Naive thymus-derived CD8-positive, alpha-beta T cell (primary cell): ENCODE measurements at places on chromosomes 11 and 22. TPM values are rescaled to one million over a fixed set of nuclear protein-coding genes. Genes with fewer than 3 reads are reported as not detected.

The DDX25 gene
- total RNA-seq: 0.52 TPM

The ADM2 gene
- total RNA-seq: 8.2 TPM

The POTEH gene
- not detected for total RNA-seq

The RTN4RL2 gene
- not detected for total RNA-seq

The ANKRD13D gene
- total RNA-seq: 189 TPM

The MPPED2 gene
- 4.9 TPM for total RNA-seq

The MORC2 gene
- 49.7 TPM for total RNA-seq

The CCDC82 gene
- 36.0 TPM for total RNA-seq

GRCh38 chr11:61187505-61188130, 15.7 kb upstream of the PGA3 start:
- H3K27me3 ChIP-seq: no peaks in the 10 kb centered on the region
- H3K4me3 ChIP-seq: no peak overlapping the region
- peak; percentile 88 for DNase-seq
- no peak overlapping the region for H3K27ac ChIP-seq
- H3K4me1 ChIP-seq: peaks cover 3% of the 10 kb centered on the region
- no peaks in the 10 kb centered on the region for H3K36me3 ChIP-seq

GRCh38 chr11:64865286-64866172, 12.9 kb downstream of the EHD1 start:
- H3K36me3 ChIP-seq: peaks cover 27% of the 10 kb centered on the region
- peak overlapping the region; percentile 83 for H3K4me3 ChIP-seq
- no peak for DNase-seq
- H3K4me1 ChIP-seq: peaks cover 97% of the 10 kb centered on the region

DNA sequence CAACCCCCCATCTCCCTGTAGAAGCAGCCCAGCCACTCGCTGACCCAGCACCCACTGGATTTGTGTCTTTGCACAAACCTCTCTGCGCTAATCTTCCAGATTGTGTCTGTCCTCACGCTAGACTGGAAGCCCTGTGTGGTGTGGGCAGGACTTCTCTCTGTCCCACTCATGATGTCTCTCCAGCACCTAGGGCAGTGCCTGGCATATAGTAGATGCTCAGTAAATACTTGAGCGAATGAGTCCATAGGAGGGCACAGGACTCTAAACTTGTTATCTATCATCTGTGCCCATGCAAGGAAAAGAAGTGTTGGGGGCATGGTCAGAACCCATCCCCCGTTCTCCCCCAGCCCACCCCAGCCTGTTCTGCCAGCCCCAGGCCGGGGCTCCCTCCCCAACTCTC, 22.9 kb downstream of the RPL3 start:
- peak overlapping the region; percentile 60 for H3K27ac ChIP-seq
- H3K4me3 ChIP-seq: no peak overlapping the region
- no peak for DNase-seq
- H3K27me3 ChIP-seq: peaks cover 21% of the 10 kb centered on the region
- H3K4me1 ChIP-seq: peaks cover 9% of the 10 kb centered on the region

DNA sequence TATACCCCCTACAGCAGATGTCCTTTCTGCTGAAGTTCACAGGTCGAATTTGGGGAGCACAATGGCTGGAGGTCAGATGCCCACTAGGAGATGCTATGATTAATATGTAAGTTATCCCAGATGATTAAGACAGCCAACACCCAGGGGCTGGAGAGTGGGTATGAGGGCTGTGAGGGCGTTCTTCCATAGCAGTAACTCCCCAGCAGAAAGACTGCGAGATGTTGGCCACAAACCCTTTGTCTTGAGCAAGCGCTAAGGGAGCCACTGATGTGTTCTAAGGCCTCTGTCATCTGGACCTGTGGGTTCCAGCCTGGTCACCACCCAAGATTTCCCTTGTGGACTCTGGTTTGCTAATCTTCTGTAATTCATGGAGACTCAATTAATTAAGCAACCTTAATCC, 77.6 kb downstream of the BMAL1 start:
- no peak for DNase-seq
- peaks cover 13% of the 10 kb centered on the region for H3K4me1 ChIP-seq
- no peaks in the 10 kb centered on the region for H3K27me3 ChIP-seq
- H3K4me3 ChIP-seq: no peak overlapping the region
- H3K36me3 ChIP-seq: peaks cover 18% of the 10 kb centered on the region
- H3K27ac ChIP-seq: no peak overlapping the region

- peaks cover 9% of the 10 kb centered on the region for H3K36me3 ChIP-seq
- no peak overlapping the region for H3K27ac ChIP-seq
- H3K27me3 ChIP-seq: no peaks in the 10 kb centered on the region
- H3K4me3 ChIP-seq: no peak overlapping the region
These were observed 122.5 kb downstream of the OPCML start for GRCh38 chr11:133409799-133410198.

DNA sequence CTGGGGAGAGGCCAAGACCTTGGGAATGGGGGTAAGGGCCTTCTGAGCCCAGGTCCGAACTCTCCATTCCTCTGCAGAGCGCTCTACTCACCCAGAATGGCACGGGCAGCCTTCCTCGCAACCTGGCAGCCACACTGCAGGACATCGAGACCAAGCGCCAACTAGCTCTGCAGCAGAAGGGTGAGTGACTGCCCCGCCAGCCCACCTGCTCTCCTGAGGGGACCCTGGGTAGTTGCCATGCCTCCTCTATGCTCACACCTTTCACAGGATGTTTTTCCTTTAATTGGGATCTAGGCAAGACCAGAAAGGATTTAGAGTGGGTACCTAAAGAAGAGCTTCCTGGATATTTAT, 35.5 kb downstream of the TREH start:
- no peak overlapping the region for H3K27ac ChIP-seq
- no peak overlapping the region for H3K4me3 ChIP-seq
- H3K36me3 ChIP-seq: no peaks in the 10 kb centered on the region
- no peaks in the 10 kb centered on the region for H3K27me3 ChIP-seq
- peaks cover 4% of the 10 kb centered on the region for H3K4me1 ChIP-seq
- DNase-seq: no peak

GRCh38 chr22:46415776-46416519, 80.4 kb downstream of the TRMU start:
- no peaks in the 10 kb centered on the region for H3K36me3 ChIP-seq
- H3K27me3 ChIP-seq: peaks cover 4% of the 10 kb centered on the region
- no peaks in the 10 kb centered on the region for H3K4me1 ChIP-seq
- no peak for DNase-seq
- no peak overlapping the region for H3K27ac ChIP-seq

- H3K27me3 ChIP-seq: peaks cover 2% of the 10 kb centered on the region
- H3K27ac ChIP-seq: no peak overlapping the region
- no peak for DNase-seq
- no peak overlapping the region for H3K4me3 ChIP-seq
- H3K4me1 ChIP-seq: peaks cover 3% of the 10 kb centered on the region
- no peaks in the 10 kb centered on the region for H3K36me3 ChIP-seq
These were observed 14.9 kb downstream of the MMP20 start for GRCh38 chr11:102610200-102610599.

DNA sequence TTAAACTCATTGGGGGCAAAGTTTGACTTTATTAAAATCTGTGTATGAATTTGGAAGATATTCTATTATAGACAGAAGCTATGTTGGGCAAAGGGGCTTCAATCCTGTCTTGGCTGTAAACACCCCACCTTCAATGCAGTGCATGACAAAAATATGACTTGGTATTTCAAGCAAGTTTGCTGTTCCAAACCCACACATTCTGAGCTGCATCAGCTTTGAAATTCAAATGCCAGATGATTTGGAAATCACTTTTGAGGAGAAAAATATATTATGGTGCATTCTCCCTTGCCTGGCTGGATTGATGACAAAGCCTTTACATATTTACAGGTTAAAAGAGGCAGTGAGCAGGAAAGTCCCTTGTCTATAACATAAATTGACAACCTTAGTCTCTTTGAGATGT, 760.0 kb downstream of the NELL1 start:
- H3K27ac ChIP-seq: no peak overlapping the region
- H3K36me3 ChIP-seq: no peaks in the 10 kb centered on the region
- H3K4me3 ChIP-seq: no peak overlapping the region
- DNase-seq: no peak
- H3K4me1 ChIP-seq: no peaks in the 10 kb centered on the region

GRCh38 chr11:11036185-11036847, 178.5 kb upstream of the ZBED5 start:
- no peaks in the 10 kb centered on the region for H3K27me3 ChIP-seq
- DNase-seq: no peak
- no peak overlapping the region for H3K4me3 ChIP-seq
- H3K36me3 ChIP-seq: no peaks in the 10 kb centered on the region

DNA sequence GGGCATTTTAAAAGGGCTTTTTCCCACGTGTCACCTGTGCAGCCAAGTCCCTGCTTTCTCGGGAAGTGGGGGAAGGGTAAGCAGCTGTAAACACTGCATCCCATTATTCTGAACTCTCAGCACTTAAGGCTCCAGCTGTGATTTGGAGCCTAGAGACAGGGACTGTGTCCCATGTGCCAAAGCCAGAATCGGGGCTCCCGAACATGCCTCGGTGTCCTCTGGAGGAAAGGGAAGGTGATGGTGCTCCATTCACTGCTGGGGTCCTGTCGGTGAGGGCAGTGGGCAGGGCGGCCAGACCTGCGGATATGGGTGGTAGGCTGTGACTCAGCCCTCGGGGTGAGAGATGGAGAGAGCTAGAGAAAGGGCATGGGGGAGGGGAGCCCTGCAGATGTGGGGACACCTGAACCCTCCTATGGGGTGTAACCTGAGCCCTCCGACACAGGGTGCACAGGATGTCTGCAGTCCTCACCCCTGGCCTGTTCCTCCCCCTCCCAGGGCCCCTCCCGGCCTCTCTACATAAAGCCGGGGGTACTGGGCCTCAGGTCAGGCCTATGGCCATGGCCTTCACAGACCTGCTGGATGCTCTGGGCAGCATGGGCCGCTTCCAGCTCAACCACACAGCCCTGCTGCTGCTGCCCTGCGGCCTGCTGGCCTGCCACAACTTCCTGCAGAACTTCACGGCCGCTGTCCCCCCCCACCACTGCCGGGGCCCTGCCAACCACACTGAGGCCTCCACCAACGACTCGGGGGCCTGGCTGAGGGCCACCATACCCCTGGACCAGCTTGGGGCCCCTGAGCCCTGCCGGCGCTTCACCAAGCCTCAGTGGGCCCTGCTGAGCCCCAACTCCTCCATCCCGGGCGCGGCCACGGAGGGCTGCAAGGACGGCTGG, 31.8 kb downstream of the CAPN1 start:
- H3K4me1 ChIP-seq: peaks cover 34% of the 10 kb centered on the region
- DNase-seq: no peak
- H3K36me3 ChIP-seq: peaks cover 25% of the 10 kb centered on the region
- no peaks in the 10 kb centered on the region for H3K27me3 ChIP-seq
- H3K27ac ChIP-seq: no peak overlapping the region
- H3K4me3 ChIP-seq: peak overlapping the region; percentile 52

GRCh38 chr22:38031491-38031890, 25.7 kb upstream of the PICK1 start:
- no peaks in the 10 kb centered on the region for H3K27me3 ChIP-seq
- H3K4me3 ChIP-seq: no peak overlapping the region
- H3K4me1 ChIP-seq: no peaks in the 10 kb centered on the region
- DNase-seq: no peak
- no peak overlapping the region for H3K27ac ChIP-seq
